ENCODE measurements at places on chromosomes 1 and 21.
A peak's percentile ranks its signal among the peaks of the same experiment; 100 is the strongest.

- H3K4me3 ChIP-seq: peak overlapping the region; percentile 71
- peak; percentile 78 for DNase-seq
- H3K27me3 ChIP-seq: peaks cover 1% of the 10 kb centered on the region
- H3K27ac ChIP-seq: no peak overlapping the region
- peaks cover 11% of the 10 kb centered on the region for H3K36me3 ChIP-seq
Measured at GRCh38 chr1:183956559-183957188, 80.9 kb downstream of the COLGALT2 start.

GRCh38 chr1:47875831-47876586 is 121.2 kb downstream of the TRABD2B start:
- no peaks in the 10 kb centered on the region for H3K27me3 ChIP-seq
- no peak overlapping the region for H3K27ac ChIP-seq
- H3K4me3 ChIP-seq: no peak overlapping the region
- DNase-seq: no peak

DNA sequence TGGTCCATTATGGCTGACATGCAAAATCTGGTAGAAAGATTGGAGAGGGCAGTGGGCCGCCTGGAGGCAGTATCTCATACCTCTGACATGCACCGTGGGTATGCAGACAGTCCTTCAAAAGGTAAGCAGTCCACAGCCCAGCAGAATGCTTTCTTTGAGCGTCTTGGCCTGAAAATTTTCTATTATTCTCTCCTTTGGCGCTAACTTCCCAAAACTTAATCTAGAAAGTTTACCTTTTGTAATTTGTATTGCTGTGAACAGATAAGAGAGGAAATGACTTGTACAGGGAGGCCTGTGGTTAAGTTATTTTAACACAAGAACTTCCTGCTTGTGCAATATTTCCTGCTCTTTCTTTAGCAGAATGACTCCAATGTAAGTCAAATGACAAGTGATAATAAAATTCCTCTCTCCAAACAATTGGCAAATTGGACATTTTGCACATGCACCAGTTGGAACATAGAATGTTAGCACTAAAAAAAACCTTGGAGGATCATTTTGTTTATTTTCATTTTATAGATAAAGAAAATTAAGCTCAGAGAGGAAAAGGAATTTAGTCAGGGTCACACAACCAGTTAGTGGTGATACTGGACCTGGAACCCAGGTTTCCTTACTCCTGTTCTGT is 18.9 kb downstream of the CAP1 start:
- no peak for DNase-seq
- peak overlapping the region; percentile 88 for H3K27ac ChIP-seq
- peak overlapping the region; percentile 77 for H3K4me3 ChIP-seq
- H3K27me3 ChIP-seq: no peaks in the 10 kb centered on the region
- peaks cover 69% of the 10 kb centered on the region for H3K4me1 ChIP-seq
- peaks cover 79% of the 10 kb centered on the region for H3K36me3 ChIP-seq

DNA sequence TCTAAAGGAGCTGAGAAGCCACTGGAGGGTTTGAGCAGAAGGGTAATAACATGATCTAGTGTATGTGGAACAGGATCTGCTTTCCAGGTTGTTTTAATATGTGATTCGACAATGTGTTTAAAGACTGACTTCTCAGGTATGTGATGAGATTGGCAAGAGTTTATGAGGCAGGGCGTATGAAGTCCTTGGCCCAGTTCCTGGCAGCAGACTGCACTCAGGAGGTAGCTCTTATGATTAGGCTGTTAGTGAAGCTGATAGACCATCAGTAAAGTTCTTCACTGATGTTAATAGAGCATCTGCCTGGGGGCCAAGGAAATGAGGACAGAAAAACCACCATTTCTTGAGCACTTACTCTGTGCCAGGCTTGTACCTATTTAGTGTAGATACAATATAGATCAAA is 41.9 kb upstream of the SERBP1 start:
- H3K27ac ChIP-seq: no peak overlapping the region
- no peaks in the 10 kb centered on the region for H3K4me1 ChIP-seq
- no peak for DNase-seq
- H3K27me3 ChIP-seq: peaks cover 3% of the 10 kb centered on the region

DNA sequence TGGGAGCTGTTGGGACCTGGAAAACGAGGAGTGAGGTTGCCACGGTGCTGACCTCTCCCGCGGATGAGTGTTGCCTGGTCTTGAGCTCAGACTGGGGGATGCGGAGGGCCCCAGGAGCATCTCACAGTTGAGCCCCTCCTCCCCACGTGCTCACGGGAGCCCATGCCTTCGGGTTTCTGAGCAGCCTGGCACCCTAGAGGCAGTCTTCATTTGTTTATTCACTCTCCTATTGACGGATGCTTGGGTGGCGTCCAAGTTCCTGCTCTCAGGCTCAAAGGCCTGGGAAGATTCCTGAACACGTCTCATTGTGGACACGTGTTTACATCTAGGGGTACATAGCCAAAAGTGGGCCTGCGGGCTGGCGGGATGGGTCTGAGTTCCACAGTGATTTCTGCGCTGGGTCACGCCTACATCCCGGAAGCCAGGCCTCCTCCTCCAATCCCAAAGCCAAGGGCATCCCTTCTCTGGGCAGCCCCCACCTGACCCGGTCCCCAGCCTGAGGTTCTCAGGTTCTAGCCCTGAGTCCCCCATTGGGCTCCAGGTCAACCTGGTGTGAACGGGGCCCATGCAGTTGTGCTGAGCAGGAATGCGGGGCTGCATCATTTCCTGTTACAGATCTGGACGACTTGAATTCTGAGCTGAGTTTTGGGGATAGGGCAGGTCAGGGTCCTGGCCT is 14.7 kb downstream of the WNT3A start:
- H3K36me3 ChIP-seq: no peaks in the 10 kb centered on the region
- no peak for DNase-seq
- no peak overlapping the region for H3K27ac ChIP-seq

DNA sequence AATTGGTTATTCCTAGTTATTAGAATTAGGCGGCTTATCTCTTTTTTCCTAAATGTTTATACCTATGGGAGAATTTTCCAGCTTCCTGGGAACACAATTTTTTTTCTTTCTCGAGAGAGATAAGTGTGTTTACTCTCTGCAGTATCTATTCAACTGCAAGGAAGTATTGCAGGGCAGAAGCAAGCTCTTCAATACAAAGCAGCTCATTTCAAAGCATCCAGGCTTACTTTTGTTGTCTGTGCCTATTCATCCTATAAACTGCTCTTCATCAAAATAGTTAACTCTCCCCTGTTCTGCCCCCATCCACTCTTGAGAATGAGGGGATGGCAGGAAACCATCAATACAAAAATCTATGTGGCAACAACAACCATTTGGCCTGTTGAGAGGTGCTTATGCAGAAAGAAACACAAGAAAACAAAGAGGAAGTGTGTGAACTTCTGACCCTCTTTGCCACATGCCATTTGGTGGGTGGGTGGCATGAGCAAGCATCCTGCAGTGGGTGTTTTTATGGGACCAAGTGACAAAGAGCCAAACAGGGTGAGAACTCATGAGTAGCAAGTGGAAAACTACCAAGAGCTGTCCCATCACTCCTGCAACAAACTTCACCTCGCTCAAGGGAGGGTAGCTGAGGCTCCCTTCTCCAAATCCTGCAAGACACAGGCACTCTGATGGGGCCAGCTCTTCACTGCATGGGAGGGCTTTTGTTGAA is 50.6 kb upstream of the MRPS6 start:
- peaks cover 28% of the 10 kb centered on the region for H3K4me1 ChIP-seq
- no peak overlapping the region for H3K4me3 ChIP-seq
- peaks cover 7% of the 10 kb centered on the region for H3K36me3 ChIP-seq
- peak; percentile 65 for DNase-seq
- H3K27ac ChIP-seq: no peak overlapping the region
- H3K27me3 ChIP-seq: no peaks in the 10 kb centered on the region

DNA sequence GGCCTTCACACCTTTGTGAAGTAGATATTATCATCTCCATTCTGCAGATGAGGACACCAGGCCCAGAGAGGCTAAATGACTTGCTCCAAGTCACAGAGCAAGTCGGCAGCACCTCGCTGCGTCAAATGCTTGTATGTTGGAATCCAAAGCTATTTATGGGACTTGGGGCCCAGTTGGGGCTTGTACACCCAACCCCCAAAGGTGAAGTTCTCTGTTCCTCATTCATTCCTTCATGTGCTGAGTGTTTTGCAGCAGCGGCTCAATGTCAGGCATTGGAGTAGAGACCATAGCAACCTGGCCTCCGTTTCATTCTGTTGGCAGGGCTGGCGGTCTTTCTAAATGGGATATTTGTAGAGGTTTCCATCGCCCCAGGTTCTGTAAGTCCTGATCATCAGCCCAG is 113.4 kb upstream of the SLC25A33 start:
- peaks cover 50% of the 10 kb centered on the region for H3K4me1 ChIP-seq
- H3K27ac ChIP-seq: peak overlapping the region; percentile 70
- no peak for DNase-seq
- peaks cover 38% of the 10 kb centered on the region for H3K27me3 ChIP-seq
- H3K36me3 ChIP-seq: no peaks in the 10 kb centered on the region

DNA sequence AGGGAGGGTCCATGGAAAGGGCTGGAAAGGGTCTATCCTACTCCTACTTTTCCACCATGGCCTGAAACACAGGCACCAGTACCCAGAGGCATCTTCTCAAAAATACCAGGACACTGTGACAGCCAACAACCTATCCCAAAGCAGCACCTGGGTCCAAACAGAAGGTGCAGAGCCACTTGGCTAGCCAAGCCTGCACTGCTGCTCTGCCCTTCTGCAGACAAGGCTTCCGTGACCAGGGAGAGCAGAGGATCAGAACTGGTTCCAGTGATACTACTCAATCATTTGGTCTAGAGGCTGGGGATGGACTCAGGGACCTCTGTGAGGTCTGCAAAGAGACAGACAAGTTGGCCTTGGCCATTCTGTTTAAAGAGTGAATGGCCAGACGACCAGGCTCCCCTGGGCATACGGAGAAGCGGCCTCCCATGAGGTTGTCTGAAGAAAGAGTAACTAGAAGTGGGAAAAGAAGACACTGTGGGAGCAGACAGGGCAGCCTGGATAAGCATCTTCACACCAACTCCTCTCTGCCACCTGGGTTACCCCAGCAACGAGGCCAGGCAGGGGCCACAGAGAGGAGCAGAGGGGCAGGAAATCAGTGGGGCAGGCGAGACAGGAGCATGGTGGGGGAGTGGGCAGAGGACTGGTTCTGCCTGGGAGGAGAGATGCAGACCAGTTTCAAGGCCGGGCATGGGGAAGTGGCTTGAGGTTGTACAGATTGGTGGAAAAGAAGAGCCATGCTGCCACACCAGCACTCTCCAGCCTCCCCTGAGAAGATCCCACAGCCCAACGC is 5.7 kb downstream of the KCNN3 start:
- no peaks in the 10 kb centered on the region for H3K36me3 ChIP-seq
- H3K4me1 ChIP-seq: peaks cover 4% of the 10 kb centered on the region
- no peak for DNase-seq

- DNase-seq: peak; percentile 27
- H3K27me3 ChIP-seq: no peaks in the 10 kb centered on the region
- peak overlapping the region; percentile 97 for H3K27ac ChIP-seq
- H3K4me1 ChIP-seq: peaks cover 64% of the 10 kb centered on the region
- H3K36me3 ChIP-seq: peaks cover 23% of the 10 kb centered on the region
Measured at GRCh38 chr1:201022820-201023516, 546 bp downstream of the KIF21B start.

GRCh38 chr1:1026599-1027413 is 6.9 kb downstream of the AGRN start:
- H3K27ac ChIP-seq: no peak overlapping the region
- H3K27me3 ChIP-seq: peaks cover 9% of the 10 kb centered on the region
- H3K4me3 ChIP-seq: no peak overlapping the region
- no peaks in the 10 kb centered on the region for H3K4me1 ChIP-seq

DNA sequence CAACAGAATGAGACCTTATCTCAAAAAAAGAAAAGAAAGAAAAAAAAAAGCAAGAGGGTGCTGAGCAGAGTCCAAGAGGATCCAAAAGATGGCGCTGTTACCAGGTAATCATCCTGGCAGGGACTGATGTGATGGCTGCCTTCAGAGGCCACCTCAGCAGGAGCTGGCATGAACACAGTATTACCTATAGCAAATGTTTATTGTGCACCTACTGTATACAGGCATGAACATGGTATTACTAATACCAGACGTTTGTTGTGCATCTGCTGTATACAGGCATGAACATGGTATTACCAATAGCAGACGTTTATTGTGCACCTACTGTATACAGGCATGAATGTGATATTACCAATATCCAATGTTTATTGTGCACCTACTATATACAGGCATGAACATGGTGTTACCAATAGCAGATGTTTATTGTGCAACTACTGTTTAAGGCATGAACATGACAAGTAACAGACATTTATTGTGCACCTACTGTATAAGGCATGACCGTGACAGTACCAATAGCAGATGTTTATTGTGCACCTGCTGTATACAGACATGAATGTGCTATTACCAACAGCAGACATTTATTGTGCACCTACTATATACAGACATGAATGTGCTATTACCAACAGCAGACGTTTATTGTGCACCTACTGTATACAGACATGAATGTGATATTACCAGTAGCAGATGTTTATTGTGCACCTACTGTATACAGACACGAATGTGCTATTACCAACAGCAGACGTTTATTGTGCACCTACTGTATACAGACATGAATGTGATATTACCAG is 115.1 kb upstream of the TMEM51 start:
- peaks cover 7% of the 10 kb centered on the region for H3K4me1 ChIP-seq
- no peaks in the 10 kb centered on the region for H3K36me3 ChIP-seq
- H3K27ac ChIP-seq: no peak overlapping the region
- H3K4me3 ChIP-seq: no peak overlapping the region
- no peaks in the 10 kb centered on the region for H3K27me3 ChIP-seq
- no peak for DNase-seq

- no peak overlapping the region for H3K4me3 ChIP-seq
- no peaks in the 10 kb centered on the region for H3K4me1 ChIP-seq
- no peak overlapping the region for H3K27ac ChIP-seq
- no peak for DNase-seq
- H3K36me3 ChIP-seq: no peaks in the 10 kb centered on the region
- peaks cover 54% of the 10 kb centered on the region for H3K27me3 ChIP-seq
Measured at GRCh38 chr1:22344329-22344630, 107.4 kb upstream of the ZBTB40 start.

GRCh38 chr1:19772053-19772452 is 27.7 kb downstream of the TMCO4 start:
- no peaks in the 10 kb centered on the region for H3K4me1 ChIP-seq
- no peak overlapping the region for H3K4me3 ChIP-seq
- DNase-seq: no peak
- no peak overlapping the region for H3K27ac ChIP-seq

DNA sequence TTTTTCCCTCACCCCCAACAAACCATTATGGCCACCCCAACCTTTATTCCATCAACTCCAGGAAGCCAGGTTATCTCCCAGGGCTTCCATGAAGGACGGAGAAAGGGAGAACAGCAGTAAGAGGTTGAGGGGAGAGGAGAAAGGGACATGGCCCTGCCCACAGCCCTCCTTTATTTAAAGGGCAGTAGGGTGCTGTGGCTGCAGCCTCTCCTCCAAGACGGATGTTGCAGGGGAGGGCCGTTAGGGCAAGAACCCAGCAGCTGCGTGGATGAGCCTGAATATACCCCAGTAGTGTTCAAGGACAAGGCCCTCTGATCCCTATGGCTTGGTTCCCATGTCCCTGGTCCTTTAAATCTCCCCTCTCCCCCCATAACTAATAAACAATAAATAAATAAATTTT is 5.9 kb downstream of the RXFP4 start:
- peaks cover 60% of the 10 kb centered on the region for H3K36me3 ChIP-seq
- H3K27ac ChIP-seq: peak overlapping the region; percentile 93
- H3K4me3 ChIP-seq: peak overlapping the region; percentile 77
- no peak for DNase-seq
- H3K27me3 ChIP-seq: no peaks in the 10 kb centered on the region

Data from T-helper 2 cell treated with Interferon-gamma antibody and Interleukin-4, amounts not matched to agents 5 μg/mL and 100 μg/mL, for 36 hours (primary cell).